ENCODE measurements at places on chromosomes 3 and 15.

GRCh38 chr15:90101130-90101968 is 919 bp downstream of the IDH2 start:
- no peak for DNase-seq

- DNase-seq, result no peak
These were observed 54.6 kb upstream of the EIF1B start for GRCh38 chr3:40254891-40255290.

DNA sequence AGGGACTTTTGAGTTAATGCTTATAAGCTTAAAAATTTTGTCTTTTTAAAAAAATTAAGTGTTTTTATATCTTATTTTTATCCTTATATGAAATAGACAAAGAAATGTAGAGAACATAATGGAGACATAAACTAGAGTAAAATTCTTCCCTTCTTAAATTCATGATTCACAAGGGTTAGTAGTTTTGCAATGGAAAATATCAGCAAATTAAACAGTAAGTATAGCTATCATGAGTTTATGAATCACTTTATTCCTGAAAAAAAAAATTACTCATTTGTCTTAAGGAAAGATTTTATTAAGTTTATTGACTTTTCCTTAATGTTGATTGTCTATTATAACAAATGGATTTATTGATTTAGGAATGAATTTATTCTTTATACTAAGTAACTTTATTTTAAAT is 4.3 kb downstream of the ATP6V1A start:
- DNase-seq, result no peak

DNA sequence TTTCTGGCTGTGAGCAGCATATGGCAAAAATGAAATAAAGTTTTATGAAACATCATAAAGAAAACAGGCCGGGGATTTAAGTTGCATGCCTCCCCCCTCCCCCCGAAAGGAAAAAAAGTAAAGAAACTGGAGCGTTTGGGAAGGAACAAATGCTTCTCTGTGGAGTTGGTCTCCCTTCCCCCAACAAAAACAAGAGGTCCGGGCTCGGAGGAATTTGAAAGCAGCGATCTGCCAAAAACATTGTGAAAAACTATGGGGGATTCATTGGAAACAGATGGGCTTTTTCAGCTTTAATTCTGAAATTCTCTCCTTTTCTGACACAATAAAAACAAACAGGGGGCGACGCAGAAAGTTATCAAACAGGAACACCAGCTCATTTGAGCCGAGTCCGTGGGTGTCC is 17.0 kb downstream of the RGMA start:
- DNase-seq, result no peak

GRCh38 chr3:112333002-112333380 is at the start of gene CD200:
TSS of gene CD200 (plus strand) at chr3:112333156. CDS start at chr3:112333213, 57 bp downstream.
- no peak for DNase-seq

GRCh38 chr15:95556225-95556624 is 774.3 kb upstream of the NR2F2 start:
- DNase-seq, result no peak

GRCh38 chr3:12394569-12395271 is 89.6 kb upstream of the TSEN2 start:
- DNase-seq, result no peak
